ENCODE measurements at places on chromosomes 6 and 20.

GRCh38 chr20:31517373-31517772, 3.1 kb downstream of the HM13 start:
- no peak for DNase-seq

GRCh38 chr20:6644813-6645628, 122.5 kb upstream of the BMP2 start:
- DNase-seq: no peak

GRCh38 chr6:71524201-71524600, 235.6 kb downstream of the OGFRL1 start:
- no peak for DNase-seq

GRCh38 chr6:53464483-53464882, 80.4 kb downstream of the GCLC start:
- no peak for DNase-seq

DNA sequence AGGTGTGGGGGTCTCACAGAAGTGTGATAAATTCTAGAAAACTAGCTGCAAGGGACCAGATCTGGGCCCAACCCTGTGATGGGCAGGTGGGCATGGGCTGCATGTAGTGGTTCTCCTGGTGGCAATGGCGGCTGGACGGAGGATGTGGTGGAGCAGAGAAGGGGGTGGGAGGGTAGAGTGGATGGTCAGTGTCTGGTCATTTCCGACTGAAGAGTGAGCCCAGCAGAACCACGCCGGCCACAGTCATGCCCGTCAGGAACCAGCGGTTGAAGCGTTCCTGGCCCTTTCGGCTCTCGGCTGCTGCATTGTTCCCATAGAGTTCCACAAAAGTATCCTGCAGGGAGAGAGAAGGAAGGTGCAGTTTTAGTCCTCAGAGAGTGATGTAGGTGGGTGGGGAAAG, 28.0 kb downstream of the COX4I2 start:
- DNase-seq: no peak

DNA sequence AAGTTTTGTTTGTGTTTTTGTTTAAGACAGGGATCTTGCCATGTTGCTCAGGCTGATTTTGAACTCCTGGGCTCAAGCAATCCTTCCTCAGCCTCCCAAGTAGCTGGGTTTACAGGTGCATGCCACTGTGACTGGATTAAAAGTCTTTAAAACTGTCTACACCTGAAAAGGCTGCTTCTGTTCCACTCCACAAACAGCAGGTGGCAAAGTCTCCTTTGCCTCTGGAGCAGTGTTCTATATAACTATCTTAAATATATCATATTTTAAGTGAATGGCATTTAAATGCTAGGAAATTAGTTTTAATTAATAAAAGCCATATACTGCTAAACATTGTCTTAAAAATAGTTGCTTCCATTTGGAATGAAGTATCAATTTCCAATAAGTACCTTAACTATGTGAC, 89.2 kb upstream of the BCLAF1 start:
- no peak for DNase-seq

- DNase-seq: no peak
Observed at GRCh38 chr6:148195511-148195910, 147.1 kb upstream of the SASH1 start.

DNA sequence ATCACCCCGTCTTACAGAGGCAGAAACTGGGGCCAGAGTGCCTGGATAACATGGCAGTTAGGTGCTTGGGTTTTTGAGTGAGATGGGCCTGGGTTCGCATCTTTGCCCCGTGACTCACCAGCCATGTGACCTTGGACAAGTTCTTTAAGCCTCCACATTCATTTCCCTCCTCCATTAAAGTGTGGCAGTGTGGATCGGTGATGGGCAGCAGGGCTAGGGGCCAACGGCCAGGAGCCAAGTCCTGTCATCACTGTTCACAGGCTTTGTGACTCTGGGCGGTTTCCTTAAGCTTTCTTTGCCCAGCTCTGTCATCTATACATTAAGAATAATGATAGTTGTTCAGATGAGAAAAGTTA, 85.5 kb upstream of the PMEPA1 start:
- DNase-seq: no peak

GRCh38 chr6:135633573-135633972, 136.0 kb upstream of the AHI1 start:
- DNase-seq: no peak

GRCh38 chr6:47022191-47022590, 19.9 kb downstream of the ADGRF1 start:
- DNase-seq: no peak

GRCh38 chr6:112307707-112308106, 39.4 kb upstream of the RFPL4B start:
- no peak for DNase-seq

DNA sequence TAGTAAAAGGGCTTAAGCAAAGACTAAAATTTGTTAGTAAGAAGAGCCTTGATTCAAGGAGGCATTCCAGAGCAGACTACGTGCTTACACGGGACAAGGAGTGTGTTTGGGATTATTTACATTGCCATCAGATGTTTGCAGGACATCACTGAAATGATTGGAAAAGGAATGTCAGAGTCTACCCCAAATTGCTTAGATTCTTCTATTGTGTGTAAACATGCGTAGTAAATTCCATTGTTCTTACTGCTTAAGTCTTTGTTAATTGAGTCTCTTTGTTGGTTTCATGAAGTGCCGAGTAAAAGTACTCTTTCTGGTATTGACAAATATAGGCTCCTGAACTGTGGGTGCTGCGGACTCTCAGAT, 60.5 kb downstream of the CD83 start:
- DNase-seq: no peak

All from T follicular helper cell (primary cell).